CD4-positive, alpha-beta T cell treated with Interferon gamma for 1 hour (primary cell): ENCODE measurements at places on chromosomes 6 and 20.

GRCh38 chr6:144289006-144289405 lies 3.9 kb downstream of the UTRN start:
- no peak for DNase-seq

GRCh38 chr6:75532521-75532920 lies 38.9 kb upstream of the FILIP1 start:
- DNase-seq = no peak

DNA sequence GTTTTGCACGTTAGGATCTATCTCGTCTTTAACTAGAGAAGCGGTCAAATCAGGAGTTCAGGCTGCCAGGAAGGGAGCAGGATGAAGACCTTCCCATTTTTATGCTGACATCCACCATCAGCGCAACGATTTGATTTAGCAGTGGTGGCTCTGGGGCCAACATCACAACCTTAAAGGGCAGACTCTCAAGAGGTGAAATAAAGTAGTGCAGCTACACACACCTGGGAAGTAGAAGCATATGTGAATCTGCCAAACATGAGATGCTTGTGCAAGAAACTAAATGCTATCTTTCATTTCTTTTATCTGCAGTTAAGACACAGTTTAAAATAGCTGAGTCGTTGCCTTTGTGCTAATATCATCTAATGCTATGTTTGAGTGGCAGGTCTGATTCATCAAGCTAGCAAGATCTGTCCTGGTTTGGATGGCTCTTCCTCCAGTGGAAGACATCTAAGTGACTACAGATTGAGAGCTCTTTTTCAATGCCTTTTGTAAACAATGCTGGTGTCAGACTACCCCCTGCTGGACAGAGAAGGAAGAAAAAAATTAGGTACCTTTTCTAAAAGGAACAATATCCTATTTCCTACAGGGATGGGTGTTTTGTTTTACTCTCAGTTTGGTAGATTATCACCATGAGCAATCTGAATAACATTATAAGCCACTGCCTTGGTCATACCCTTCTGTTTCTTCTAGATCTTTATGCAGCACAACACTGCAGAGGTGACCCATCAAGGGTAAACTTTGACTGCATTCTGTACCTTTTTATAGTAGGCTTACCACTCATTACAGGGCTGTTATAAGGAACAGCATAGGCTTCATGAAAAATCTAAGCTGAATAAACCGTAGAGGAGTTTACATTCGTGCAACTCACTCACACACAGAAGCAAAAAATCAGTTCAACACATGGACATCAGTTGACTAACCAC lies 171.6 kb upstream of the FBXL4 start:
- DNase-seq = no peak

- no peak for DNase-seq
These were observed 26.9 kb downstream of the RRAGD start for GRCh38 chr6:89385156-89385667.

- DNase-seq = no peak
These were observed 217.2 kb upstream of the PRDM1 start for GRCh38 chr6:105868823-105869460.

GRCh38 chr6:143221698-143222097 lies 161.0 kb downstream of the AIG1 start:
- no peak for DNase-seq

DNA sequence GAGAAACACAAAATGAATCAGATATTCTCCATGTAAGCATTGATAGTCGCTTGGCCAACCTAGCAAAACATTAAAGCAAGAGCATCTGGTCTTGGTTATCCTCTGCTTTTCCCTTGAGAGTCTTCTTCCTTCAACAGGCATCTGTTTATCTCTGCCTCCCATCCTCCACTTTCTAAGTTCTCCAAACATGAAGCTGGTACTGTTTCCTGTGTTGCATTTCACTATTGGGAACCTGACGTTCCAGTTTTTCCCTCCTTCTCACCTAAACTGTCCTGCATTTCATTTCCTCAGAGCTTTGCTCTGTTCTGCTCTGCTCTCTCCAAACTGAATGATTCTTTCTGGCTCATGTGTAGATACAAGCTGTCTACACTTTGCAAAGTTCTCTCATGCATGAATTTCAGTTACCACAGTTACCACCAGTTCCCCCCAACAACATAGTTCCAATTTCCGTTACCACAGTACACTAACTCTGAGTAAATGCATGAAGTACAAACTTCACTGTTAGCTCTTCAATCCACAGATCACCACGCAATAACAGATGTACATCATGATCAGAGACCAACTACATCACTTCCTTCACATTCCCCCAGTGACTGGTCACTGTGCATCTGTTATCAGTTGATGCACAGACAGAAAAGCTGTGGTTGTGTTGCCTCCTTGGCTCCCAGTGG lies 86.7 kb upstream of the F13A1 start:
- peak; percentile 50 for DNase-seq

GRCh38 chr6:139640448-139640847 lies 266.0 kb upstream of the CITED2 start:
- no peak for DNase-seq

DNA sequence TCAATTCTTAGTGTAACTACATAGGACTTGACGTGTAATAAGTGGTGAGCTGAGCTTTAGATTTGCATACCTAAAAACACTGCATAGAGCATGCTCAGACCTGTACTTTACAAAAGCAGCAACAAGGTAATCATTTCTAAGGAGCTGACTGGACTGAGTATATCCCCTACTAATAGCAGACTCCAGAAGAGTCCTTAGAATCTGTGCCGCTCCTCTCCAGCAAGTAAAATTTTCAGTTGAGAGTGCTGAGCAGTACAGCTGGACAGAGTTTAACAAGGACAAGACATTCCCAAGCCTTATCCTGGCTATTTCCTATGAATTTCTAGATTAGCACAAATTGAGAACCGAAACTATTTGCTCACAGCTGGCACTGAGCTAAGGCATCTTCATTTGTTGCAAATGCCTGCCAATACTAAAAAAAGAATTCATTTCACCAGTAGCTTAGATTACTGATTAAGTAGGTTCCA lies 26.1 kb upstream of the KLHL31 start:
- DNase-seq = no peak

DNA sequence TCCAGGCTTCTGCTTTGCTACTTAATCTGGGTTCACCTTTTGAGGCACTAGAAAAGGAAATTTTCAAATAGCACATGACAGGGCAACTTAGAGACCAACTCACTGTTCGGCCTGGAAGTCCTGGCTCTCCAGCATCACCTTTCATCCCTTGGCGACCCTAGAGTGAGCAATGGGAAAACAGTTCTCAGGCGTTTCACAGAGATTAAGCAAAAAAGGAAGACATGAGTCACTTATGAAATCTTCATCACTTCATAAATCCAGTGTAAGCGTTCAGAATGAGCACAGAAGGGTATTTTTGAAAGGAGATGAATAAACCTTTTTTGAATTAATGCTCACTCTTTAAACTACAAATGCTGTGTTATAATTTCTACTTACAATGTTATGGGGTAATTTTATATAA lies 104.0 kb downstream of the COL12A1 start:
- DNase-seq = no peak

- peak; percentile 4 for DNase-seq
These were observed 46.9 kb upstream of the TRIM26 start for GRCh38 chr6:30260036-30260504.

DNA sequence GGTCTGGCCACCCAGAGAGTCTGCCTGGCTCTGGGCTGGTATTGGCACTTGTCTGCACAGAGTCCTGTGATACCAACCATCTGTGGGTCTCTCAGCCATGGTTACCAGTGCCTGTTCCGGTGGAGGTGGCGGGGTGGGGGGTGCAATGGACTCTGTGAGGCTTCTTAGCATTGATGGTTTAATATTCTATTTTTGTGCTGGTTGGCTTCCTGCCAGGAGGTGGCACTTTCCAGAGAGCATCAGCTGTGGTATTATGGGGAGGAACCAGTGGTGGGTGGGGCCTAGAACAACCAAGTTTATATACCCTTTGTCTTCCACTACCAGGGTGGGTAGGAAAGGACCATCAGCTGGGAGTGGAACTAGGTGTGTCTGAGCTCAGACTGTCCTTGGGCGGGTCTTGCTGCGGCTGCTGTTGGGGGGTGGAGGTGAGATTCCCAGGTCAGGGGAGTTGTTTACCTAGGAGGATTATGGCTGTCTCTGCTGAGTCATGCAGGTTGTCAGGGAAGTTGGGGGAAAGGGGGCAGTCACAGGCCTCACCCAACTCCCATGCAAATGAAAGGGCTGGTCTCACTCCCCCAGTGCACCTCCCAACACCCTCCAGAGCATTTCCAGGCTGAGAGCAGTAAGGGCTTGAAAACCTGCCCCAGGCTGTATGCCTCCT lies 117.5 kb downstream of the FLRT3 start:
- no peak for DNase-seq

DNA sequence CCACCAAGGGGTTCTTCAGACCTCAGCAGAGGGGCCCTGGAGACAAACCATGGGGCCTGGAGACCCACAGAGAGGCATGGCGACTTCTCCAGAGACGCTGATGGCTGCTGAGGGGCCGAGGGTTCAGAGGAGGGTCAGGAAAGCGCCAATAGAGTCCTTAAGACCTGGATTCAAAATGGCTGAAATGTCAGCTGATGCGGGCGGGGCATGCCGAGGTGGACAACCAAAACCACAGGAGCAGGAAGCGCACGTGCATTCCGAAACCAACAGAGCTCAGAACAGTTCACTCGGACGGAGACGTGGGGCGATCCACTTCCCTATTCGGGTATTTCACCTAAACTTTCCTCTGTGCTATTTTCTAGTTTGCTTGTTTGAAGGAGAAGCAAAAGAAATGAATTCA lies 99.9 kb upstream of the RIN2 start:
- DNase-seq = peak; percentile 65

DNA sequence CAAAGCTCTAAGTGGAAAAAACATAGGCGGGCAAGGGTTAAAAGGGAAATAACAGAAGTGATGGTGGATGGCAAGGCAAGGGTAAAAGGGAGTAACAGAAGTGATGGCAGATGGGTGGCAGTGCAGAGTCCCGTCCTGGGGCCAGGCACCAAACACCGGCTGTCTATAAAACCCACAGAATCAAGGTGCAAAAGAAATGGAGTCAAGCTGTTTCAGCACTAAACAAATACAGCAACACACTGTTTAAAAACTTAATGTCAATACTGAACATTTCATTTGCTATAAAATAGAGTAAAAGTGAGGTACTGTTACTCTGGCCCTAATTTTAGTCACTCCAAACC lies 87.6 kb downstream of the MAN1A1 start:
- no peak for DNase-seq

GRCh38 chr6:131042664-131043063 lies 20.4 kb downstream of the EPB41L2 start:
- DNase-seq = no peak

DNA sequence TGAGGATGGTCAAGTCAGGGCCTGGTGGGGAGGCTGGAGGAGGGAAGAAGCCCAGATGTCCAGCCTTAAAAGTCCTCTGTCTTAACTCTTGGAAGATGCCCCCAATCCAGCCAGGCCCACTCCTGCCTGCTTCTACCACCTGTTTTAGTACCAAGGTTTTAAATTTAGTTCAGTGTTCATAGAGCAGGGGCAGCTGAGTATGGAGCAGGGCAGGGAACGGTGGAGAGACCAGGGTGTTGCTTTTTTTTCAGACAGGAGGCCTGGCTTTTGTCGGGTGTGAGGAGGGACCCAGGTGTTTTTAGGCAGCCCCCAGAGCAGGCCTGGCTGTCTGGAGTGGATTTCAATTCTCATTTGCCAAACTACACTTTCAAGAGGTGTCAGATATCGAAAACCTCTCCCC lies 278.8 kb downstream of the CDC5L start:
- DNase-seq = no peak

GRCh38 chr6:13851330-13851729 lies 37.0 kb upstream of the MCUR1 start:
- no peak for DNase-seq

GRCh38 chr6:148291876-148292275 lies 50.8 kb upstream of the SASH1 start:
- no peak for DNase-seq

GRCh38 chr20:21577551-21577950 lies 63.7 kb upstream of the NKX2-2 start:
- no peak for DNase-seq

DNA sequence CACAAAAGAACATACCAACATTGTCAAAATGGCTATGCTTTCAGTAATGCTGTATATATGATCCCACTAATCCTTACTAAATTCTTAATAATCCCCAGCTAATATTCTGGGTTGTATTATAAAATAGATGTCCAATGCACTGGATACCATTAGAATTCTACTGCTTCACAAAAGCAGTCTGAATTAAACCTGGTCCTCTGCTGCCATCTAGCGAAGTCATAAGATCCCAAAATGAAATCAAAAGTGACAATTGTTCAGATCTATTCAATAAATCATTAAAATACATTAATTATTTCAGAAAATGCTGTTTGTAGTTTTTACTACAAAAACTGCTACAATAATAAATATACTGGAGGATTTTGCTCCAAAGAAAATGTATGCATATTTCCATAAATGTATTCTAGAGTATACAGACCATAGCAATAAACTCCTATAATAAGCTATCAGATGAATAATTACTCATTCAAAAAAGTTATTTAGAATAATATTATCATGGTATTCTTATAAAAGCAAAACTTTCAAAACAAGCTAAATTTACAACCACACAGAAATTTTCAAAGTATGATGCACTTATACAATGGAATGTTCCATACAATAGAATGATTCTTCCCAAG lies 92.6 kb downstream of the RNGTT start:
- DNase-seq = peak; percentile 1

- DNase-seq = no peak
These were observed 99.3 kb upstream of the BEND3 start for GRCh38 chr6:107214655-107215054.

GRCh38 chr6:153150371-153150751 lies 19.3 kb upstream of the RGS17 start:
- DNase-seq = no peak

DNA sequence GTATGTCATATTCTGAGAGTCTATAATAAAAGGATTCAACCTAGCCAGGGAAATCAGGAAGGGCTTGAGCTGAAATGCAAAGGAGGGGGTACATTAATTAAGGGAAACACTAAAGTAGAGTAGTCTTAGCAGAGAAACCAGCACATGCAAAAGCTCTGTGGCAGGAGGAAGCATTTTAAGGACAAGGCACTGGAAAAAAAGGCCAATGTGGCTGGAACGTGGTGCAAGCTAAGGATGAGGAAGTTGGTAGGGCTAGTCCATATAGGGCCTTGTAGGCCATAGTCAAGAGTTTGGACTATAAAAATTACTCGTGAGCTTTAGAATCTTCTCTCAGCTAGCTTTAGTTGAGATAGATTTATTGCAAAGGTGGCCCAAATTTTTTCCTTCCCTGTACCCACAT lies 75.2 kb upstream of the TOP1 start:
- no peak for DNase-seq

DNA sequence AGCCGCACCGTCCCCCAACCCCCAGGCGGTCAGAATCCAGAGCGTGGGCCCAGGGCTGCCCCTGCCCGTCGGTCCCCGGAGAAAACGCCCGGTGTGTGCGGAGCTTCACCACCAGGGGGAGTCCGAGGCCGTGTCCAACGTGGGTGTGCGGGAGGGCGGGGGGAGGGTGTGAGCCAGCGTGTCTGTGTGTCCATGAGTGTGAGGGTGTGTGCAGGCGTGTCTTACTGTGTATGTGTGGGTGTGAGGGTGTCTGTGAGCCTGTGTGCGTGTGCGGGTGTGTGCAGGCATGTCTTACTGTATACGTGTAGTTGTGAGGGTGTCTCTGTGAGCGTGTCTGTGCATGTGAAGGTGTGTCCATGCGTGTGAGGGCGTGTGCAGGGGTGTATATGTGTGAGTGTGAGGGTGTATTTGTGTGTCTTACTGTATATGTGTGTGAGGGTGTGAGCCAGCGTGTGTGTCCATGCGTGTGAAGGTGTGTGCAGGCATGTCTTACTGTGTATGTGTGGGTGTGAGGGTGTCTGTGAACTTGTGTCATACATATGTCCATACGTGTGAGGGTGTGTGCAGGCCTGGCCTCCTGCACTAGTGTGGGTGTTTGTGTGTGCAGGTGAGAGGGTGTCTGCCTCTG lies 24.6 kb upstream of the GATA5 start:
- DNase-seq = peak; percentile 65
